ENCODE measurements at places on chromosomes 1 and 21.
A peak's percentile ranks its signal among the peaks of the same experiment; 100 is the strongest.

DNA sequence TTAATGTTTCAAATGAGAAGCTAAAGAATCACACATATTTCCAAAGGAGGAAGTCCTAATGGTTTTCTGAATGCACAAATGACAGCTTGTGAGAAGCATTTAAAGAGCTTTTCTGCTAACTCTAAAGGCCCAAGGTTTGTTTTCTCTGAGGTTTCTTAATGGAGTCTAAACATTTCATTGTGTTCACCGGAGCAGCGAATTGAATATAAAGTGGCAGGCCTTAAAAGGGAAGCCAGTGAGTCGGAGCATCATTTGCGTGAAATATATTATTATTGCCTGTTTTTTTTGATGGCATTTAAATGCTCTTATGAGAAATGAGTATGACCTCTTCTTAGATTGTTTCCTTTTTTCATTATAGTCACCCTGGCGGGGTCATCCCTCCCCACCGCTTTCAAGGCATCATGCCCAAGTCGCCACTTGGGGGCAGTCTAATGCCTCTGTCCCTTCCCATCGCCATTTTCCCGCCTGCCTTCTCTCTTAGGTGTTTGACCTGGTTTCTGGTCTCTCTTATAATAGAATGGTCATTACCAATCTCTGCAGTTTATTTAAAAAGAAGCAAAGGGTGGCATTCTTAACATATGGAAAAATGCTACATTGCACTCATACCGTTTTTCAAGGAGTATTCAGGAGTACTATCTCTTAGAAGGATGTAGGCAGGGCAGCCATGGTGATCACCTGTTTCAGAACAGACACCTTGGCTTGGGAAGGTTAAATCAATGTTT lies 25.3 kb upstream of the OVAAL start:
- DNase-seq = peak; percentile 68

DNA sequence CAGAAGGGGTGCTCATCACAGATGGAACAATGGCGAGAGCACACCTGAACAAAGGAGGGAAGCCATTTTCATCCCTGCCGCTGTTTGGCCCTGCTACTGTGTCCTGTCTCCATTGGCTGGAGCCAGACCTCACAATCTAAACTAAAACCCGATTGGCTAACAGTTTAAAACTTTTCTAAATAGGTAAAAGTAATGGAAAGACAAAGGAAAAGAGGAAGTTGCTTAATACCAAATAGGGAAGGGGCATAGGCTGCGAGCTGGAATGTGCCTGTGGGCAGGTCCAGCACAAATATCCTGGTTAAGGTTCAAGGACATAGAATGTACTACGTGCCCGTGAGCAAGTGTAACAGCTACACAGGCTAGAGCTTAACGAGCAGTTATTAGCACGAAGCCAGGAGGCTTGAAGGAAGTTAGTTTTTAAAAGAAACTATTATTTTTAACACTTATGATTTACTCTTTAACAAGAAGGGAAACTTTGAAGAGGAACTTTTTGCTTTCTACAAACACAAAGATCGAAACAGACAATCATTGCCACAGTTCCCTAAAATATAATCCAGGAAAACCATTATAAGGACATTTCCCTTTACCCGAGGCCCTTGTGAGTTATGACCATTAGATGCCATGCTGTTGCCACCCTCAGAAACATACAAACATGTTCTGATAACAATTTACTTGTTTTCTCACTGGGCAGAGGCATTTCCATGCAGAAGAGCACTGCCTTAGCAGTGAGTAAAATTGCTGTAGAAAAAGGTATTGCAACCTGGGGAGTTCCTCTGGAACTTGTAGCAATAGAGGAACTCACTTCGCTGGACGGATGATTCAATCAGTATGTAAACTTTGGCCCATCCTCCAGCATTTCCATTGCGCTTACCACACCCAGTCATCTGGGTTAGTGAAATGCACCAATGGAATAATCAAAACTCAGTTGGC lies 4.8 kb upstream of the PTTG1IP start:
- DNase-seq = no peak

DNA sequence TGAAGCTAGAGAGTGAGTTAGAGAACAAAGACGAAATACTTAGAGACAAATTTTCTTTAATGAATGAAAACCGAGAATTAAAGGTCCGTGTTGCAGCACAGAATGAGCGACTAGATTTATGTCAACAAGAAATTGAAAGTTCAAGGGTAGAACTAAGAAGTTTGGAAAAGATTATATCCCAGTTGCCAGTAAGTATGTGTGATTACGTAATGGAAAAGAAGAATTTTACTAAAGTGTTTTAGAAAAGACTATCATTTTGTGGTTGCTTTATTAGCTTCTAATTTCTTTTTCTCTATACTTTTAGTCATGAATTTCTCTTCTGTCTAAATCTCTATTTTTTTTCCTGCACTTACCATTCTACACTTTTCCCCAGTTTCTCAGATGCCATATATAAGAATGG lies 26.7 kb downstream of the CCDC18 start:
- DNase-seq = no peak

- DNase-seq = no peak
These were observed 173.4 kb downstream of the TOMM20 start for GRCh38 chr1:234955107-234955731.

- DNase-seq = no peak
These were observed 10.3 kb upstream of the LUZP1 start for GRCh38 chr1:23178950-23179349.

DNA sequence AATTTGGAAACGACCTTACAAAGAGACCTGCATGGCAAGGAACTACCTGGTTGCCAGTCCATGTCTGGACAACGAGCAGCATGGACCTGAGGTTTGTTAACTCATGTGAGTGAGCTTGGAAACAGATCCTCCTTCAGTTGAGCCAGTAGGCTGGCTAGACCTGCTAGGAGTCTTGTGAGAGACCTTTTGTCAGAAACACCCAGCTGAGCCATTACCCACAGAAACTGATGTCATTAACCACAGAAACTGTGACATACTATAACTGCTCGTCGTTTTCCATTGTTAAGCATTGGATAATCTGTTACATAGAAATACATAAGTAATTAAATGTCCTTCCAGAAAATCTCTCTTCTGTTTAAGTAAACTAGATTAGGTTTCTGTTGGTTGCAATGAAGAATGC lies 211.1 kb upstream of the C21orf91 start:
- no peak for DNase-seq

DNA sequence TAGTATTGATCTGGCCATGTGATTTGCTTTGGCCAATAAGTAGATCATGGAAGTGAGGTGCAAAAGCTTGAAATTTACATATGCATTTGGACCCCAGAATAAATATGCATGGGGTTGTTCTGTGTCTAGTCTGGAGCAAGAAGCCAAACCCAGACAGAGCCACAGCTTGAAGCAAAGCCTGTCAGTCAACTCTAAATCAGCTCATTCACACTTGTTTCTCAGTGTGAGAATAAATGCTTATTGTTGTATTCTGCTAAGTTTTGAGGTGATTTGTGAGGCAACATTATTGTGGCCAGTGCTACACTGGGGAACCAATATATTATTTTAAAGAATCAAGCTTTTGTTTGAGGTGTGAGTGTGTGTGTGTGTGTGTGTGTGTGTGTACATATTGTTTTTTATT lies 12.2 kb upstream of the PGLYRP3 start:
- no peak for DNase-seq

DNA sequence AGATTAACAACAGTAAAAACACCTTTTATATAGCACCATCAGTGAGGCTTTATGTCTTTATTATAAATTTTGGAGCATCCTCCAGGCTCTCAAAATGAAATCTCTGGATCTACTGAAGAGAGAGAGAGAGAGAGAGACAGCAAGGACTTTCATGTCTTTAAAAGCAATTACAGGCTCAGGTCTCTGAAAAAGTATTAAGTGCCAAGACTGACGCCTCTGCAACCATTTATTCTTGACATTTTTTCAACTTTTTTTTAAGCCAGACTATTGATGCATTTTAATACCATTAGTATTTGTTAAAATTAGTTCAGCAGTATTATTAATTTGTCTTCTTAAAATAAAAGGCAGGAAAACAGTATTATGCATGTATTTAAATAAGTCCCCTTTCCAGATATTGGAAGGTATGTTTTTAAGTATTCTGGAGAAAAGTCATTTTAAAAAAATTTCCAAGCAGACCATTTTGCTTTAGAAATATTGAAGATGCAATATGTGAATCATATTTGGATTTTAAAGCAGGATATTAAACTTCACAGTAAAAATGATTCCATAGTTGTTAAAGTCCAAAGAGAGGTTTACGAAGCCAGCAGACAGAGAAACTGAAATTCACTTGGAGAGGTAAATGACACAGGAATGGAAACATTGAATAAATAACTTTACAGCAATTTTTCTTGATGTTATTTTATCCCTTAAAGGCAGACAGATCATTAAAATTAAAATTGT lies 35.4 kb upstream of the APOBEC4 start:
- no peak for DNase-seq

DNA sequence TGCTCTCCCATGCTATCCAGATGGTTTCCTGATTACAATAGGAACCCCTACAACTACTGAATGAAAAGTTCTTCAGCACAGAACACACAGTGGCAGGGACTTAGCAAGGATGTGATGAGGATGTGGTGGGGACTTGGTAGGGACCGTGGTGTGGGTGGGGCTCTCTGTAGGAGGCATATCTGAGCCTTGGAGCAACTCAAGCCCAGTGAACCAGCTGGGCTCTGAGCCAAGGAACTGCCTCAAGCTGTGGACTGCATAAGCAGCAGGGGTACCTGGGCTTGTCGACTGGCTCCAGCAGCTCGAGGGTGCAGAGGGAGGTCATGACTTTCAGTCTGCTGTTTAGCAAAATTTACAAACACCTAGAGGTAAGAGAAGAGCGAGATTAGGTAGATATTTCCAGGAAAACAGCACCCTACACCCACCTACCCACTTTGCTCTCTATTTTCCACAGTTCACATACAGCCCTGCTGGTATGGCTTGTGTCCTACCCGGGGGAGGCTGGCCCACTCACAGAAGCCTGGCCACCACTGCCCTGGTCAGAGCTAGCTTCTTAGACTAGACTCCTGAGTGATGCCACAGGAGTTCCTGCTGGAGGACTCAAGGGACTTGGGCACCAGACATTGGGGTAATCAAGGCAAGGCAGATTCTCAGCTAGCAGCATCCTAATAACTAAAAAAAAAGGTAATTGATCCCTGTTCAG lies 86.8 kb upstream of the GCLM start:
- no peak for DNase-seq

DNA sequence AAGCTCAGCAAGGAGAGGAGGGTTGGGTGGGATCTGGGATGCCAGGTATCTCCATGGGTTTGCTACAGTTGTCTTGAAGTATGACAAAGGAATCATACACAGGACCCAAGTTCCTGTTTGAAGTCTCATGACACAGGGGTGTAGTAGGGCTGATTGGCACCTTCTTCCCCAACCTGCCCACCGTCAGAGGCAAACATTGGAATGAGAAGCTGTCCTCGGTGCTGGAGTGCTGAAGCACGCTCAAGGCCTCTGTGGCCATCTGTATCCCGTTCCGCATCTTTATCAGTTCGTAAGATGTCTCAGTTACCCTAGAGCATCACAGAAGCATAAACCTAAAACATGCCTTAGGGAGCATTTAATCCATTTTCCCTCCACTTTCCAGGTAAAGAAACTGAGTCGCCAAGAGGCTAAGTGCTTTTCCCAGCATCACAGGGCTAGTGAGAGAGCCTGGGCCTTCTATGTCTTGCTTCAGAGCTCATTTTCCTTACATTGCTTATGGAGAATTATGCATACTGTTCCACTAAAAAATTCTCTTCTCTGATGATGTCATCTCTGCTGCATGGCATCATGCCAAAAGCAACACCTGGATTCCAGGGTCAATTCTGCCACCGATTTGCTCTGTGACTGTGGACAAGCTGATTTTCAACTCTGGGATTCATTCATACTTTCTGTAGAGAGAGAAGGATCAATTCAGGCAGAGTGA lies 34.2 kb downstream of the VWA5B1 start:
- no peak for DNase-seq

DNA sequence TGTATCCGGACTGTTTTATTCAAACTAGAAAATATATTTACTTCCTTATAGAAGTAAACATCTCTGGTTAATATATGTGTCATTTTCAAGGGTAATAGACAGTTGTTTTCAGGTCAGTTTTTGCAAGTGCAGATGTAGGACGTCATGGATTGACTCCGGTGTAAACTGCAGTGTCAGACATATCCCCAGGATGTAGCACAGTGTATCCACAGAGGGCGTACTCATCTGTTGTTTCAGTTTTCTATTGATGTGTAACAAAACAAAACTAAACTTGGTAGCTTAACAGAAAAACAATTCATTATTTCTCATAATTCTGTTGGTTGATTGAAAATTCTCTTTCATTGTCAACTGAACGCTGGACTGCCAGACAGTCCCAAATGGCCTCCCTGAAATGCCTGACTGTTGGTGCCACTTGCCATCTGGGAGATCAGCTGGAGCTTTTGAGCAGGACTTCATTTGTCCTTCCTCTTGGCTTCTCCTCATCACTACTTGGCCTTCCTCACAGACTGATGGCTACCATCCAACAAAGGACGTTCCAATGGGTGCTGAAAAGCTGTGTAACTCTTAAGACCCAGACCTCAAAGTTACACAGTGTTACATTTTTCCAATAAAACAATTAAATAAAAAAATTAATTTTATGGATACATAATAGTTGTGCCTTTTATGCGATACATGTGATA lies 181.6 kb downstream of the NCAM2 start:
- no peak for DNase-seq

GRCh38 chr1:214386747-214387146 lies 105.8 kb downstream of the SMYD2 start:
- no peak for DNase-seq

DNA sequence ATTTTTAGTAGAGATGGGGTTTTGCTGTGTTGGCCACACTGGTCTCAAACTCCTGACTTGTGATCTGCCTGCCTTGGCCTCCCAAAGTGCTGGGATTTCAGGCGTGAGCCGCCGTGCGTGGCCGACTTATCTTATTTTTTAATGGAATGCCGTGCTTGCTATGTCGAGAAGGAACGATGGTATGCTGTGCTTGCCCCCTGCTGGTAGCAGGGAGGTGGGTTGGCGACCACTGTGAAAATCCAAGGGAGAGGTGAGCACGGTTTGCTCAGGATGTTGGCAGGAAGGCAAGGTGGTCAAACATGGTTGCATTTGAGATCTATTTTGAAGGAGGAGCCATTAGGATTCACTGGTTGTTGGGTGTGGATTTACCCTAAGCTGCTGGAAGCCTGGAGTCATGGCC lies 45.8 kb upstream of the RCC2 start:
- no peak for DNase-seq

- no peak for DNase-seq
These were observed 81.4 kb downstream of the ESRRG start for GRCh38 chr1:216641669-216642460.

GRCh38 chr1:56194701-56195300 lies 384.6 kb downstream of the PLPP3 start:
- DNase-seq = no peak

DNA sequence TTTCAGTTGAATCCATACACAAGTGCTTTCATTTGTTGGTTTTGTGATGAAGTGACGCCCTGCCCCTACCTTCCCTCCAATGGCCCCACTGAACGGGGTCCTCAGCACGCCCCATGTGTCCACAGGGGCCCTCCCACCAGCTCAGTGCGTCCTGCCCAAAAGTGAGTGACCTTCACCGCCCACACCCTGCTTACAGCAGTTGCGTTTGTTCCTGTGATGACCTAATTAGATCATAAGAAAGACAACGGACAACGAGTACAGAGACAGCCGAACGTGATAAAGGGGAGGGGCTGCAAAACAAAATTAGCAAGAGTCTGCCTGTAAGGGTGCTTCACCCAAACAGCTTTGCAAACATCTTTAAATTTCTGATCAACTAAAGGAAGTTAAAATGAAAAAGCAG lies 38.2 kb upstream of the RIPK4 start:
- no peak for DNase-seq

Data from NCI-H1694 (cell line).